ENCODE measurements at places on chromosomes 2 and 18.

DNA sequence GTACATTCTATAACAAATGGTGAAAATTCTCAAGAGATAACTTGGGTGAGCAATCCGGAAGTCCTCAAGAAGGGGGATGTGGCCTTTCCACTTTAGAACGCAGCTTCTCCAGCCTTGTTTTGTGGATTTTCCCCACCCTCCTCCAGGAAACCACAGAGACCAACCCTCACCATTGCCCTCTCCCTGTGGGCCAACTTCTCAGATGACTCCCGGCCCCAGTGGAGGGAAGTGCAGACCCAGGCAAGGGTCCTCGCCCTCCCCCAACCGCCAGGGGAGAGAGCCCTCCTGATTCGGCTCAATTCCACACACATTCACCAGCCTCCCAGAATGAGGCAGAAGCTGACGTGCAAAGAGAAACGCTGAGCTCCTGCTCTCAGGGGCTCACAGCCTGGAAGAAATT is 277.2 kb downstream of the EIPR1 start:
- DNase-seq: no peak

- DNase-seq: no peak
Observed at GRCh38 chr18:36752929-36753865, 75.6 kb downstream of the TPGS2 start.

GRCh38 chr2:17271416-17271815 is 246.8 kb downstream of the RAD51AP2 start:
- DNase-seq: no peak

- no peak for DNase-seq
Observed at GRCh38 chr2:43278564-43279220, 52.3 kb upstream of the ZFP36L2 start.

DNA sequence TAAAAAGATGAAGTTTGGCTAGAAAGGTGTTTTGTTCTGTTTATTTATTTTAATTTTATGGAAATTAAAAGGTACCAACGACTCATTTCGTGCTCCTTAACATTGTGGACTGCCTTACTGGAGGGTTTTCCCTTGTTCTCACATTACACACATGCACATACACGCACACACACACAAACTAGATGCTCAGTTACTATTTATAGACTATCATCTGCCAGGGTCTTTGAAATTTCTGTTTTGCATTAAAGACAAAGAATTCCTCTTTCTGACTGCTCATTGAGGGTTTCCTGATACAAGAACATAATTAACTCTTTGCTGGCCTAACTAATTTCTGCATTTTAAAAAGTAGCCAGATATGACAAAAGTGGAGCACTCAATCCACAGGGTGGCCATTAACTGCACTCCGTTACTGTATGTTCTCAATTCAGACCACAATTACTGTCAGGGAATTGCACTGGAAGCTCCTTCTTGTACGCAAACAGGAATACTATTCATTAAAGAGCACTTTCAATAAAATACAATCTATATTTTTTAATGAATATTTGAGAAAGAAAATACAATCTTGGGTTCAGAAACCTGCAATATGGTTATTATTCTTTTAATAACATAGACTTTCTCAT is 366.9 kb upstream of the GALNT5 start:
- DNase-seq: no peak

DNA sequence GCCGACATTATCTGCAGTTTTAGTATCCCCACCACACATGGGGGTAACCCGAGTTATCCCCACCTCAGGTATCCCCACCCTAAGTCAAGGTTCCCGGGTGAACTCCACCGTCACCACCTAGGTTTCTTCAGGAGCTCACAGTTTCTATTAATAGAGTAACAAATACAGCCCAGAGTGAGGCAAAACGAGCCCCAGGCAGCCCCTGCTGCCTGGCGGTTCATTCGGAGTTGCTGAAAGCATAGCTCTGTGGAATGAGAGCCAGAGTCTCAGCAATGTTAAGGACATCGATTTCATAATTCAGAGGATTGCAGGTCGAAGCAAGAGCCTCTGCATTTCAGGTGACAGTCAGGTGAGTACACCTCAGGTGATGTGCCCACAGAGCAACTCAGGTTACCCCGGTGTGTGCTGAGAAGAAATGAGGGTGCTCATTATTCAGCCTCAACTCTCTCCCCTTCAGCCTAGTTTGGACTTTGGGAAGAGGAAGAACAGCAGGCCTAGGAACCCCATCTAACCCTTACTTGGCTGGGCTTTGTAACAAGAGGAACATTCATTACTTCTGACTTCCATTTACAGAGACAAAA is 10.7 kb downstream of the SATB2 start:
- no peak for DNase-seq

- DNase-seq: no peak
Observed at GRCh38 chr2:187215532-187216240, 232.4 kb downstream of the CALCRL start.

- DNase-seq: no peak
Observed at GRCh38 chr18:12880541-12880910, 3.5 kb downstream of the PTPN2 start.

- DNase-seq: no peak
Observed at GRCh38 chr18:10121786-10122515, 208.1 kb downstream of the VAPA start.

DNA sequence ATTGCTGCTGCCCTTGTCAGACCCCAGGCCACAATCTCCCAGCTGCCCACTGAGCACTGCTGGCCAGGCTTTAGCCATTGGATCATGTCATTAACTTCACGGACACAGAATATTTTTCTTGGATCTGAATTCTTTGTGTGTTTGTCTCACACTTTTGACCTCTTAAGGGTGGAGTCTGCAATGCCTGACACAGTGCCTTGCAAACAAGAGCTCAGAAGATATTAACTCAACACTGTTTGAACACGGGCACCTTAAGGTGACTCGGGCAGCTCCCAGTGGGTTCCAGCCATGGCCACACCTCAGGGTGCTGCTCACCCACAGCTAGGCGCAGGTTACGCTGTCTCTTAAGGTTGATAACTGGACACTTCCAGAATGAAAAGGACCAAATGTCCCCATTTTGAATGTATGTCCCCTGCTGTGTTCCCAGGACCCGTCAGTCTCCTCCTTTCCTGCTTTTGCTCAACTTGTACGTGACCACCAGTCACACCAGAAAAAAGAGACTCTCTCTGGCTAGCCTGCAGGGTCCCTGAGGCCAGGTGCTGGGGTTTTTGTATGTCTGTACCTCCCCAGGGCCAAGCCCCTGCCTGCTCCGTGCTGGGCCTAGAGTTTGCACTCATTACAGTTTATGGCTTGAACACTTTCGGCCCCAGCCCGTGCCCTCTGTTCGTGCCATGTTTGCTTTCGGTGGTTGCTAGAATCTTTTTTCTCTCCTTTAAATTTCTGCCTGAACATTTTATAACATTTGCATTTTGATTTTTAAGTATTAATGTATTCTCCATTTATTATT is 33.4 kb upstream of the TMEM131 start:
- DNase-seq: no peak

GRCh38 chr2:143476336-143477087 is 347.3 kb downstream of the ARHGAP15 start:
- DNase-seq: no peak

DNA sequence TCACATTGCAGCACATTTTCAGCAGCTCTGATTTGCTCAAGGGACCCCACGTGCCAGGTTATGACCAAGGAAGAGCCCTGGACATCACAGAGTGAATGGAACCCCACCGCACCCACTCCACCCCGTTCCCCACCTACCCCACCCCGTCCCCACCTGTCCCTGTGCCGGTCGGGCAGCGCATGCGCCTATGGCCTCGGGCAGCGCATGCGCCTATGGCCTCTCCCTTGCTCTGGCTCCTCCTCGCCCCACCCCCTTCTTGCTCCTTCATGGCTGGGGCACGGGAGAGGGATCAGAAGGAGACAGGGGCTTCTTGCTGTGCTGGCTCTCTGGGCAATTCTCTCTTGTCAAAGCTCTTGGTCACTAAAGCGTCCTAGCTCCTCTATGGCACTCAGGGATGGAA is 371.8 kb upstream of the HS6ST1 start:
- DNase-seq: no peak

- no peak for DNase-seq
Observed at GRCh38 chr2:16073471-16073870, 133.1 kb downstream of the MYCN start.

- DNase-seq: no peak
Observed at GRCh38 chr2:33077844-33078243, 131.1 kb downstream of the LTBP1 start.
